ENCODE measurements at places on chromosomes 1 and 21.

DNA sequence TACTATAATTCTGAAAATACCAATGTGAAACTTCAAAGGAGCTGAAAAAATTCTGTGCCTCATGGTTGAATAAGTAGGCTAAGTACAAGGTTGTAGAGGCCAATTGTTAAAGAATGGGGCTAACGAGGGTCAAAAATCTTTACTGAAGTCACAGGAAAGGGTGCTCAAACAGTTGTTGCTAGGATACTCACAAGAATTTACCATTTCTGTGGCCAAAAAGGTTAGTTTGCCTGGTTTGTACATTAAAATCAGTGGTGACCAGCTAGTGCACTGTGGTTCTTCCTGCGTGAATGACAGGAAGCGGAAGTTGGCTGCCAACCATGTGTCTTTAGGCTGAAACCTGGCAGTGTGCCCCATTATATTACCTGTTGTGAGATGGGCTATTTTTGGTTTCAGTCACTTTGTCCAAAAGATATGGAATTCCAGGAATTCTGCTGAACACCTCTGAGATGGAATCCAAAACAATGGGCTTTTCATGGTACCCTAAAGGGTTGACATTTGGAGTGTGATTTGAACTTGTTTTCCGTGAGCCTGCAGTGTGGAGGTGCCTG lies 13.5 kb downstream of the MAP3K21 start:
- DNase-seq: no peak

- no peak for DNase-seq
These were observed 18.6 kb upstream of the RASAL2 start for GRCh38 chr1:178075333-178075732.

- no peak for DNase-seq
These were observed 27.3 kb upstream of the ACTA1 start for GRCh38 chr1:229461032-229461668.

- no peak for DNase-seq
These were observed 9.6 kb upstream of the IL20 start for GRCh38 chr1:206855859-206856258.

DNA sequence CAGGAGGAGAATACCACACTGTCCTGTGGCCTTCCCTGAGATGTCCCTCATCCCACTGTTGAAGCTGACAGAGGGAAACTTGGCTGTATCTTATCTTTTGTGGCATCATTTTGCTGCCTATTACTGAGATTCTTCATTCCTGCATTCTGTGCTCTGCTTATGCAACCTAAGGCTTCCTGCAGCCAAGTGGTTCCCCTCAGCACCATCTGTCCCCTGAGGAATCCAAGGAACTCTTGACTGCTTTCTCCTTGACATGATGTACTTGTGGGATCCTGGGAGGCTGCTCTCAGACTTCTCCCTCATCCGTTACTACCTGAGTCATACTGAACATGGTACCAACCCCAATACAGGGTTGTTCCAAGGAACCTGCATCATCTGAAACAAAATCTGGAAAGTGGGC lies 21.1 kb upstream of the RIMKLA start:
- DNase-seq: no peak

DNA sequence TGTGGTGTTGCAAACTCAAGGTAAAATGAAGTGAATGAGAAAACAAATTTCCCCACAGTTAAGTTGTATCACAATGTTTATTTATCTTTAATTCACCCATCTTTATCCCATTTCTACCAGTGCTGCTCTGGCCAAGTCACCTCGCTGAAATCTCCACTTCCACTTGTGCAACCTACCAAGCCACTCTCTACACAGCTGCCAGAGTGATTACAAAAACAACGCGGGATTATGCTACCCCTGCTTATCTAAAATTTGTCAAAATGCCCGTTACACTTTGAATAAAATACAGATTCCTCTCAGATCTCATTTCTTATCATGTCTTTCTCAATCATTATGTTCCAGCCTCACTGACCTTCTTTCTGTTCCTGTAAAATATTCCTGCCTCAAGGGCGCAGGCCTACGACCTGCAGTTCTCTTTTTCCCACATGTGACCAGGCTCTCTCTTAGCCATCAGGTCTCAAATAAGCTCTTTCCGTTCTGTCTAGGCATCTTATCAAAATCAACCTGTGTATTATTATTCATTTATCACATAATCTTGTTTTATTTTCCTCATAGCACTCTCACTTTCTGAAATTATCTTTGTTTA lies 95.6 kb downstream of the NTMT2 start:
- DNase-seq: no peak

- DNase-seq: peak; percentile 76
These were observed 39.2 kb downstream of the EIF2B3 start for GRCh38 chr1:44947063-44947773.

DNA sequence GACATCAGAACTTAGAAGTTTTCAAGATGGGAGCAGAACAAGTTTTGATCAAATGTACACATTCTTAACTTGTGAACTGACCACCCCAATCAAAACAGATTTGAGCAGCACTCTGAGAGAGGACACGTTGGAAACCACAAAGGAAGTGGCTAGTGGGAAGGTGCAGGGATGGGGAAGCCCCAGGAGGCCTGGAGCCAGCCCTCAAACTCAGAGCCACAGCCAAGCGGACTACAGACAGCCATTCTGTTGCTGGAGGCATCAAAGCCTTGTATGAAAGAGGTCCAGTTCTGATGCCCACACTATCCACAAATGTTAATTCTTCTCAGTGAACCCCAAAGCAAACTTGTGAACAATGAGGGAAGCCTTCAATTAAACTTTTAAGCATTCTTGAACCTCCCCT lies 143.6 kb upstream of the RAB4A start:
- DNase-seq: no peak

DNA sequence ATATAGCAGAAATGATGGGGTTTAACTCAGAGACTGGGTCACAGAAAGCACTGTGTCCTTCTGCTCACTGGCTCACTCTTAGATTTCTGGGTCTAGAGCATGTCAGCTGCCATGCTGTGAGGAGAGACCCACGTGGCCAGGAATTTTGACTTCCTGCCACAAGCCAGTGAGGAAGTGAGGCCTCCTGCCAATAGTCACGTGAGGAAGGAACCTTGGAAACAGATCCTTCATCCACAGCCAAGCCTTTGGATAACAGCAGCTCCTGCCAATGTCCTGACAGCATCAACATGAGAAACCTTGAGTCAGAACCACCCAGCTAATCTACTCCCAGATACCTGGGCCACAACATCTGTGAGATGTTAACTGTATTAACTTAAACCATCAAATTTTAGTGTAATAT lies 114.5 kb upstream of the PLPPR5 start:
- no peak for DNase-seq

DNA sequence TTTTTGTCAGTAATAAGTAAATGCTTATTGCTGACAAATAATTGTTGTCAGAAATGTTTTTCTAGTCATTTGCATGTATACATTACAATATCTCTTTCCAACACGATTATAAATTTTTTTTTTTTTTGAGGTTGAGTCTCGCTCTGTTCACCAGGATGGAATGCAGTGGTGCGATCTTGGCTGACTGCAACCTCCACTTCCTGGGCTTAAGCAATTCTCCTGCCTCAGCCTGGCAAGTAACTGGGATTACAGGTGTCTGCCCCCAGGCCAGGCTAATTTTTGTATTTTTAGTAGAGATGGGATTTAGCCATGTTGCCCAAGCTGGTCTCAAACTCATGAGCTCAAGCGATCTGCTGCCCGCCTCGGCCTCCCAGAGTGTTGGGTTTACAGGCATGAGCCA lies 72.0 kb upstream of the ATF3 start:
- DNase-seq: no peak

- DNase-seq: no peak
These were observed 5.2 kb upstream of the SH3GLB1 start for GRCh38 chr1:86699186-86699585.

- DNase-seq: no peak
These were observed 150.9 kb downstream of the RERE start for GRCh38 chr1:8666389-8667167.

DNA sequence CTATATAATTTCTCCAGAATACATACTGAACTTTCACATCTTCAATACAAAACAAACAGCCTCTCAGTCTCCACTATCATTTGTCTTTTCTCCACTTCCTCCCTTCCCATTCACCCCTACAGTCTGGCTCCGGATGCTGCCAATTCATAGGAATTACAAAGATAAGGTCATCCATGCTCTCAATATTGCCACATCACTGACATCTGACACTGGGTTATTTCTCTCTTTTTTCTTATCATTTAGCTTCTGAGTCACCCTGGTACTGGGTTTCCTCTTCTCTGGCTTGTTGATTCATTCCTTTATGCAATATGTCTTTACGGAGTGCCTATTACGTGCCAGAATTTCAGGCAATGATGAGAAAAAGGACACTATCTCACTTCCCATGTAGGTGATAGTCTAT lies 3.1 kb upstream of the SH3BP5L start:
- DNase-seq: no peak

GRCh38 chr1:36035154-36035553 lies 48.7 kb upstream of the TEKT2 start:
- no peak for DNase-seq

DNA sequence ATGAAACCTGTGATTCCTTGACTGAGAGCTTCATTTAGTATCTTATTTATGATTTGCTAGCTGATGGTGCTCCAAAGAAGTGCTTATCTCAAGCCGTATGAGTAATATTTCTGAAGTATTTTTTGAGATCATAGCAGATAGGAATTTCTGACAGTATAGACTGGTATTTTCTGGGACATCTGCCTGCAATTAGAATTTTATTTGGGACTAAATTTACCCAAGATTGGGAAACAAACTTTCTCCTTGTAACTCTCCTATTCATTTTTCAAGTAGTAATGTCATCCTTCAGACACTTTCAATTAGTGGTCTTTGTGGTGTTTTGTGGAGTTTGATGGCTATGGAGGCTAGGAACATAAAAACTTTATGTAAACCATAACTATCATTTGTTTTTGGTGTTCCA lies 597.2 kb upstream of the ZP4 start:
- no peak for DNase-seq
